ENCODE measurements at places on chromosomes 11 and 22.
A peak's percentile ranks its signal among the peaks of the same experiment; 100 is the strongest.

GRCh38 chr22:42437488-42438292 is 5.5 kb upstream of the NFAM1 start:
- H3K27ac ChIP-seq: peak overlapping the region; percentile 32
- no peaks in the 10 kb centered on the region for H3K27me3 ChIP-seq
- H3K36me3 ChIP-seq: no peaks in the 10 kb centered on the region
- peak overlapping the region; percentile 50 for H3K4me3 ChIP-seq
- peaks cover 2% of the 10 kb centered on the region for H3K4me1 ChIP-seq

- no peak for DNase-seq
- peak within 1 kb of the TSS; percentile 2 for H3K27ac ChIP-seq
- peaks cover 2% of the 10 kb centered on the region for H3K36me3 ChIP-seq
- H3K4me1 ChIP-seq: no peaks in the 10 kb centered on the region
- H3K27me3 ChIP-seq: no peaks in the 10 kb centered on the region
Observed at GRCh38 chr22:50507421-50507990, at the start of gene LMF2. TSS of gene LMF2 (minus strand) at chr22:50507702. CDS start at chr22:50507675, 27 bp downstream.

DNA sequence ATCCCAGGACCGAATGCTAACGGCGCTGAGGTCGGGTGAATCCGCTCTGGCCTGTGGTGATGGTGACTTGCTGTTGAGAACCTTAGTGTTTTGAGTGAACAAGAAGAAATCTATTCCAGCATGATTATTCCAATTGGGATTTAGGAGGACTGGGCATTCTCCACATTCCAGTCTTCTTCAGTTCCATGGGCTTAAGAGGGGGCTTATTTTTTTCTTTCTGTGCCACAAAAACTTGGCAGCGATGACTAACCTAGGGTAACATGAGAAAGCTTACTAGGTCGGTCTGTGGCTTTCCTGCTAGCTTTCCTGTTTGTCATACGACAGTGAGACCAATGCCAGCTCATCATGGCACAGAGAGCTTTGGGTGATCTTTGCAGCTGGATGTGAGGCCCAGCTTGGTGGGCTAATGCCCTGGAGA is 62.9 kb upstream of the ATXN10 start:
- no peak overlapping the region for H3K4me3 ChIP-seq
- H3K27me3 ChIP-seq: no peaks in the 10 kb centered on the region
- H3K27ac ChIP-seq: no peak overlapping the region
- H3K4me1 ChIP-seq: no peaks in the 10 kb centered on the region
- no peaks in the 10 kb centered on the region for H3K36me3 ChIP-seq
- DNase-seq: no peak

DNA sequence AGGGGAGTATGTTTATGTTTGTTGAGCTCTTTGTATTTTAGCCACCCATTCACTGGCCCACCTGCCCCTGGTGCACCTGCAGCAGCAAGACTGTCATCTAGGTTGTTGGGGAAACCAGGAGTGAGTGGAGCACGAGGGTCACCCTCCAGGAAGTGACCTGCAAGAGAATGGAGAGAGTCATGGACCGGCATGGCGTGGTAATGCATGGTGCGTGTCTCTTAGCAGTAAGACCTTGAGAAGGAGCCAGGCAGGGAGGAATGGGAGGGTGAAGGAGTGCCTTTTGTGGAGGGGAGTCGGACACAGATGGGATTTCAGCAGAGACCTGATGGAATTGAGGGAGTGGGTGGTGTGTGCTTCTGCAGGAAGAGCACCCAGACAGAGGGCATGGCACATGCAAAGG is 37.9 kb downstream of the KCNQ1 start:
- no peaks in the 10 kb centered on the region for H3K27me3 ChIP-seq
- H3K36me3 ChIP-seq: no peaks in the 10 kb centered on the region
- DNase-seq: no peak
- H3K27ac ChIP-seq: no peak overlapping the region
- H3K4me1 ChIP-seq: no peaks in the 10 kb centered on the region
- H3K4me3 ChIP-seq: no peak overlapping the region

GRCh38 chr11:22635689-22636088 is 10.1 kb upstream of the FANCF start:
- no peak overlapping the region for H3K4me3 ChIP-seq
- no peaks in the 10 kb centered on the region for H3K4me1 ChIP-seq
- no peak overlapping the region for H3K27ac ChIP-seq
- H3K36me3 ChIP-seq: no peaks in the 10 kb centered on the region
- H3K27me3 ChIP-seq: no peaks in the 10 kb centered on the region
- peak; percentile 21 for DNase-seq

- H3K36me3 ChIP-seq: no peaks in the 10 kb centered on the region
- no peaks in the 10 kb centered on the region for H3K27me3 ChIP-seq
- peaks cover 3% of the 10 kb centered on the region for H3K4me1 ChIP-seq
- no peak overlapping the region for H3K4me3 ChIP-seq
- H3K27ac ChIP-seq: no peak overlapping the region
- DNase-seq: no peak
Observed at GRCh38 chr11:120929090-120929489, 94.8 kb upstream of the TBCEL start.

- H3K4me3 ChIP-seq: no peak overlapping the region
- DNase-seq: peak; percentile 63
- H3K27me3 ChIP-seq: no peaks in the 10 kb centered on the region
- peaks cover 4% of the 10 kb centered on the region for H3K4me1 ChIP-seq
- H3K27ac ChIP-seq: no peak overlapping the region
Observed at GRCh38 chr22:27713461-27713860, 88.1 kb downstream of the MN1 start.

DNA sequence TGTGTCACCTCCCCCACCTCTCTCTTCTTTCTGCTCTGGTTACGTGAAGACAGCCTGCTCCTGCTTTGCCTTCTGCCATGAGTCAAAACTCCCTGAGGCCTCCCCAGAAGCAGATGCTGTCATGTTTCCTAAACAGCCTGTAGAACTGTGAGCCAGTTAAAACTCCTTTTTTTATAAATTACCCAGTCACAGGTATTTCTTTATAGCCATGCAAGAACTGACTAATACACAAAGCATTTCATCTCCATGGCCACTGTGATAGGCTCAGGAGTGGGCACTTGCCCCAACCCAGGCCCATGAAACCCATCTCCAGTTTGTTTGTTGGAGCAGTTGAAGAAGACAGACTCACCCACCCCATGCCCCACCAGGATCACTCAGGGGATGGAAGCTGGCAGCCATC is 253.3 kb upstream of the ISX start:
- no peak overlapping the region for H3K27ac ChIP-seq
- peak; percentile 29 for DNase-seq
- H3K4me3 ChIP-seq: no peak overlapping the region
- H3K4me1 ChIP-seq: peaks cover 4% of the 10 kb centered on the region

GRCh38 chr22:48444320-48445112 is 1383.2 kb downstream of the BRD1 start:
- no peaks in the 10 kb centered on the region for H3K4me1 ChIP-seq
- H3K27ac ChIP-seq: no peak overlapping the region
- no peaks in the 10 kb centered on the region for H3K36me3 ChIP-seq

DNA sequence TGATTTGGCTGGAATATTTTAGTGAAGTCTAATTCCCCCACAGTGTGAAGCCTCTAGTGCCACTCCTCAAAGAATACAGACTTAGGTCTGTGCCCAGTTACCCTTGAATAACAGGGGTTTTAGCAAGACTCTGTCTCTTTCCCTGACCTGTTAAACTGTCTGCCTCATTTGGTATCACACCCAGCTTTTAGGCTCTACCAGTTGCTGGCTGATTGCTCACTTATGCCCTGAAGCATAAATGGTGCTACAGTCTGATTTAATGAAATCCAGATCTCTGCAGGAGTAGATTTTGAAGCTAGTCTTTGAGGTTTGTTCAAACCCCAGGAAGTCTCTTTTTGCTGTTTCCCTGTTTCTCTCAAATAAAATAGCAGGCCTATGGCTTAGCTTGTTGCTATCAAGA is 45.2 kb upstream of the LIPT2 start:
- peak overlapping the region; percentile 33 for H3K27ac ChIP-seq
- no peaks in the 10 kb centered on the region for H3K27me3 ChIP-seq
- peak; percentile 8 for DNase-seq
- no peak overlapping the region for H3K4me3 ChIP-seq
- no peaks in the 10 kb centered on the region for H3K36me3 ChIP-seq

DNA sequence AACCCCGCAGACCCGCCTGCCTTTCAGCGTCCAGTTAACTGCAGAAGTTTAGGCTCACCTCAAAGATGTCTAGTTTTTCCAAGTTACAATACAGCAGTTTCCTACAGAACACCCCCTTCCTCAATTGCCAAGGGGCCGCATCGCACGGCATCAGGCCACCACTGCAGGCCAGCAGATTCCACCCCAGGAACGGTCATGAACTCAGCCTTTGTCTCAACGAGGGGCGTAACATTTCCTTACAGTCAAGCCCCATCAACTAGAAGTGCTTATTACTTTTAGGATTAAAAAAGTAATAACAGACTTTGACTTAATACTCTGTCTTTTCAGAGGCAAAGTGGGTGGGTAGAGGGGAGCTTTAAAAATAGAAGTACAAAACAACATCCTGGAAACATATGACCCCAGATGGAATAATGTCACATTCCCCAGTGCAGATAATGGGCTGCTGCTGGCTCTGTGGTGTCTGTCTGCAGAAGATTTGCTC is 36.3 kb downstream of the PPP2R1B start:
- no peaks in the 10 kb centered on the region for H3K36me3 ChIP-seq
- no peaks in the 10 kb centered on the region for H3K4me1 ChIP-seq
- no peaks in the 10 kb centered on the region for H3K27me3 ChIP-seq
- no peak overlapping the region for H3K27ac ChIP-seq
- H3K4me3 ChIP-seq: no peak overlapping the region

DNA sequence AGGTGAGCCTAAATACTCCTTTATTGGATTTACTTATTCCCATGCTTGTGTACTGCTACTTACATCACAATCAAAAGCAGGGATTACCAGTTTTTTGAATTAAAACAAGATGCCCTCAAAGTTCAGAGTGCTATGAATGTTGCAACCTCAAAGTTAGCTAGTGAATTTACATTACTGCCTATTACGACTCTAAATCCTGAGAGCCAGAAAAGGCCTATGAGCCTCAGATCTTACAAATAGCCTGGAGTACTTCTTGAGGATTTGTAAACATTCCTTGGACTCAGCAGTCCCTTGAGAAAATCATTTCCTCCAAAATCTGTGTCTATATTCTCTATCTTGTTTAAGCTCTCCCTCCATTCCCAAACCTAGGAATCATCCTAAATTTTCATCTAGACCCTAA is 25.5 kb downstream of the CHORDC1 start:
- no peak overlapping the region for H3K4me3 ChIP-seq
- no peak overlapping the region for H3K27ac ChIP-seq
- no peaks in the 10 kb centered on the region for H3K27me3 ChIP-seq

- H3K27me3 ChIP-seq: no peaks in the 10 kb centered on the region
- peaks cover 2% of the 10 kb centered on the region for H3K4me1 ChIP-seq
- H3K36me3 ChIP-seq: no peaks in the 10 kb centered on the region
- DNase-seq: no peak
- no peak overlapping the region for H3K27ac ChIP-seq
- H3K4me3 ChIP-seq: no peak overlapping the region
Observed at GRCh38 chr22:36236388-36237319, 2.7 kb downstream of the APOL2 start.

DNA sequence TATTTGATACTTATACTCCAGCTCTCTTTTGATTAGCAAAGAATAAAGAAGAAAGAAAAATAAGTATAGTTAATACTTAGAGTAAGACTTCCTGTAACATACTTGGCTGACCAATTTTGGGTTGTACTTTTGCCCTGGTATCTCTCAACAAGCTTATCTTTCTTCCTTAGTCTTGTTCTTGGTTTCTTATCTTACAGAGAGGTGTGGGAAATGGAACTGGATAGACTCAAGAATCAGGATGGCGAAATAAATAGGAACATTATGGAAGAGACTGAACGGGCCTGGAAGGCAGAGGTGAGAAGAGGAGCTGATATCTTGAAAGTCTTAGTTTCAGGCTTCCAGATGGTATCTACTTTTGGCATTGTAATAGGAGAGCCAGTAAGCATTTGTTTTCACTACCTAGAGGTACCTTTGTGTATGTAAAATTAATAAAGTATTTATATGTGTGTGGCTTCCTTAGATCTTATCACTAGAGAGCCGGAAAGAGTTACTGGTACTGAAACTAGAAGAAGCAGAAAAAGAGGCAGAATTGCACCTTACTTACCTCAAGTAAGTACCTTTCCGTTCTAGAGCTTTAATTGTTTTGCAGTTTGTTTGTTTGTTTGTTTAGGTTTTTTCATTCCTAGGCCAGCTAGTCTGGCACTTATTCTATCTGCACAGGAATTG is 11.3 kb upstream of the BACE1-AS start:
- H3K4me3 ChIP-seq: no peak overlapping the region
- no peaks in the 10 kb centered on the region for H3K4me1 ChIP-seq
- no peaks in the 10 kb centered on the region for H3K27me3 ChIP-seq
- DNase-seq: peak; percentile 39
- H3K36me3 ChIP-seq: peaks cover 2% of the 10 kb centered on the region

DNA sequence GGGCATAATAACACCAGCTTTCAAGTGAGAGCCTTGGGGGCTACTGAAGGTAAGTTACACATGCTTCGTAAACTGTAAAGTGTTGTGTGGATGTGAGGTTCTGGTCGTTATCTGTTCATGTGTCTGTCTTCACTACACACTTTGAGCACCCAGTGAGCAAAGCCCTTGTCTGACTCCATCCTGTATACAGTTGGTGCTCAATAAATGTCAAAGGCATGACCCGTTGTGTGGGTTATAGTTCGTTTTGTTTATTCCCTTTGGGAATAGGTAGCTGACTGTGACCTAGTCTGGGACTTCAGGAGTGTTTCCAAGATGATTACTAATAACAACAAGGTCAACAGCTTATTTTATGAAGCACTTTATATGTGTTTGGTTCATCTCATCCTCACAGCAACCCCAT is 146.9 kb downstream of the MIAT start:
- no peaks in the 10 kb centered on the region for H3K27me3 ChIP-seq
- no peak overlapping the region for H3K4me3 ChIP-seq

GRCh38 chr11:85029964-85030363 is 597.2 kb downstream of the DLG2 start:
- DNase-seq: no peak
- no peaks in the 10 kb centered on the region for H3K4me1 ChIP-seq
- H3K4me3 ChIP-seq: no peak overlapping the region
- H3K27me3 ChIP-seq: no peaks in the 10 kb centered on the region
- no peaks in the 10 kb centered on the region for H3K36me3 ChIP-seq

DNA sequence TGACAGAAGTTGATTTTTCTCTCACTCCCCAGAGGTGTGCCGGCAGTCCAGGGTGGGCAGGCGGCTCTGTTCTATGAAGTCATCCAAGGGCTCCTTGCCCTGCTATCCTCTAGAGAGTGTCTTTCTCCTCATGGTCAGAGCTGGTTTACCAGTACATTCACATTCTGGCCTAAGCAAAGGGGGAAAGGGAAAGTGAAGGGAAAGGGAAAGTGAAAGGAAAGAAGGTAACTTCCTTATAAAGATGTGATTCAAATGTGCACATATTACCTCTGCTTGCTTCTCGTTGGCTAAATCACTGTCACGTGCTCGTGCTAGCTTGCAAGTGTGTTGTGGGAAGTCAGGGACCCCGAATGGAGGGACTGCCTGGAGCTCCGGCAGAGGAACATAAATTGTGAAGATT is 2.9 kb upstream of the HTATIP2 start:
- no peak overlapping the region for H3K27ac ChIP-seq
- peaks cover 3% of the 10 kb centered on the region for H3K4me1 ChIP-seq
- H3K36me3 ChIP-seq: no peaks in the 10 kb centered on the region
- no peak for DNase-seq
- H3K27me3 ChIP-seq: peaks cover 2% of the 10 kb centered on the region
